Stimulated activated CD8-positive, alpha-beta memory T cell treated with anti-CD3 and anti-CD28 coated beads, Interleukin-7, amount 100 ng/mL, for 1 hour (primary cell): ENCODE measurements at places on chromosomes 6 and 20.

DNA sequence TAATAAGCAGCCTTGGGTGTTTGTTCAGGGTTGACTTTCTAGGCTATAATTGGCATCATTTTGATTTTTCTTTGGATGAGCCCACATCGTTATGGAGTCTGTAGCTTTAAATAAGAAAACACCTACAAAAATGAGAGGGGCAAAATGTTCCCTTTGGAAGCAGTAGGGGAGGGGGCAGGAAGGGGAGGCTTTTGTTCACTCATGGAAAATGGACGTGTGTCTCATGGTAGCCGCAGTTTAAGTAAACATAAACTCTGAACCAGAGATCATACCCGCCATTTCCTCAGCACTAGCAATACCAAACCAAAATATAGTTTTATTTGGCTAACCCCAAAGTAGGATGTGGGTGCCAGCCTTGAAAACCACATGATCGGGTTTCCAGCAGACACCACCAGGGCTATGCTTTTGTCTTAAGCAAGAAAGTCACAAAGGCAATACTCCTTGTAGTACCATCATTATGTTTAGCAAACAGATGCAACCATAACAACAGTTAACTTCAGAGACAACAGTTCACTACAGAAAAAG, 572.5 kb upstream of the JAG1 start:
- no peak for DNase-seq

- DNase-seq = no peak
Measured at GRCh38 chr20:38962928-38963401, 821 bp downstream of the DHX35 start.

DNA sequence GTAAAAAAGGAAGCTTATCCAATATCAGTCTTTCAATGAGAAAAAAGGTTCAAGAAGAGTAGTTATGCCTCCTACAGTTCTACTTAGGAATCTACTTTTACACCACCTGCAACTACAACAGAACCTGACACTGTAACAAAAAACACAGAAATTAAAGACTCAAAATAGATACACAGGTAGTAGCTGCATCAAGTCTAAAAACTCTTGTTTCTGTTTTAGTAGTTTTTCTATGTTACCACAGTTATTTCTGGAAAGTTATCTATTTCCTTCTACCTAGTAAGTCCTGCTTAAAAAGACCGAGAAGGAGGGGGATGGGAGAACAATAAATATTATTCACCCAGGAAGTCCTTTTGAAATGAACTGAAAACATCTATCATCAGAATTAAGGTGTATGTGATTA, 52.5 kb downstream of the ATG5 start:
- DNase-seq = no peak

GRCh38 chr6:12749531-12750379, 33.2 kb downstream of the PHACTR1 start:
- no peak for DNase-seq
